ENCODE measurements at places on chromosomes 5 and 9. TPM values are rescaled to one million over a fixed set of nuclear protein-coding genes. Genes with fewer than 3 reads are reported as not detected.

GRCh38 chr5:124747791-124748686 is 1.6 kb upstream of the ZNF608 start:
- peaks cover 4% of the 10 kb centered on the region for H3K27me3 ChIP-seq
- no peaks in the 10 kb centered on the region for H3K36me3 ChIP-seq
- peak overlapping the region; percentile 91 for H3K27ac ChIP-seq
- peaks cover 6% of the 10 kb centered on the region for H3K4me1 ChIP-seq

The ENTR1 gene
- total RNA-seq, result 34.3 TPM

The FGF18 gene
- total RNA-seq, result 2.0 TPM

The CDX1 gene
- not detected for total RNA-seq

DNA sequence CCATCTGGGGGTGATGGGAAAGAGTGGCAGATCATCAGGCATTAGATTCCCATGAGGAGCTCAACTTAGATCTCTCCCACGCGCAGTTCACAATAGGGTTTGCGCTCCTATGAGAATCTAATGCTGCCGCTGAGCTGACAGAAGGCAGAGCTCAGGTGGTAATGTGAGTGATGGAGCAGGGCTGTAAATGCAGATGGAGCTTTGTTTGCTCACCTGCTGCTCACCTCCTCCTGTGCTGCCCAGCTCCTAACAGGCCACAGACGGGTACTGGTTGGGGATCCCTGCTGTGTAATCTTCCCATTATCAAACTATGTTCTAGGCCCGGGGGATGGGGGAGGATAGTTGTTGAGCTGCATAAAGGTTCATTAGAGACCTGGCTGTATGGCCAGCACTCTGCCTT is 58.4 kb downstream of the UGCG start:
- H3K4me1 ChIP-seq, result peaks cover 13% of the 10 kb centered on the region
- H3K27ac ChIP-seq, result no peak overlapping the region
- no peaks in the 10 kb centered on the region for H3K27me3 ChIP-seq
- no peaks in the 10 kb centered on the region for H3K36me3 ChIP-seq
- DNase-seq, result no peak

The HTR4 gene
- not detected for total RNA-seq

DNA sequence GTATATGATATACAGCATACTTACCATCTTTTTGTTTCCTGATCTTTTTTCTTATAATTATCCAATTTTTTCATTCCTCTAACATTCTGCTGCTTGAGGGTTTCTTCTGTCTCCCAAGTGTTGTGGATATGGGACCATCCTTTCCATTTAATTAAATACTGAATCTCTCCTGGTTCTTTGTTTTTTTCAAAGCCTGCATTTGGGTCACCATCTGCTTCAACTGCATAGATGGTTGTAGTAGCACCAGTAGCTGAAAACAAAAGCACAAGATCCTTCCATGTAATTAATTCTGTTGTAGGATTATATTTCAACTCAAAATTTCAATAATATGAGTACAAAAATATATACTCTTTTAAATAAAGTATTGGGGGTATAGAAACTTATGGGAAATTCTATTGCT is 29.4 kb downstream of the CHD1 start:
- no peak overlapping the region for H3K27ac ChIP-seq
- DNase-seq, result no peak
- H3K4me3 ChIP-seq, result no peak overlapping the region
- no peaks in the 10 kb centered on the region for H3K27me3 ChIP-seq
- H3K36me3 ChIP-seq, result peaks cover 99% of the 10 kb centered on the region

The EIF4E1B gene
- total RNA-seq, result not detected

- H3K27me3 ChIP-seq, result peaks cover 13% of the 10 kb centered on the region
- H3K4me1 ChIP-seq, result no peaks in the 10 kb centered on the region
- no peak overlapping the region for H3K27ac ChIP-seq
- DNase-seq, result no peak
Measured at GRCh38 chr9:137986268-137987099, 108.9 kb downstream of the CACNA1B start.

DNA sequence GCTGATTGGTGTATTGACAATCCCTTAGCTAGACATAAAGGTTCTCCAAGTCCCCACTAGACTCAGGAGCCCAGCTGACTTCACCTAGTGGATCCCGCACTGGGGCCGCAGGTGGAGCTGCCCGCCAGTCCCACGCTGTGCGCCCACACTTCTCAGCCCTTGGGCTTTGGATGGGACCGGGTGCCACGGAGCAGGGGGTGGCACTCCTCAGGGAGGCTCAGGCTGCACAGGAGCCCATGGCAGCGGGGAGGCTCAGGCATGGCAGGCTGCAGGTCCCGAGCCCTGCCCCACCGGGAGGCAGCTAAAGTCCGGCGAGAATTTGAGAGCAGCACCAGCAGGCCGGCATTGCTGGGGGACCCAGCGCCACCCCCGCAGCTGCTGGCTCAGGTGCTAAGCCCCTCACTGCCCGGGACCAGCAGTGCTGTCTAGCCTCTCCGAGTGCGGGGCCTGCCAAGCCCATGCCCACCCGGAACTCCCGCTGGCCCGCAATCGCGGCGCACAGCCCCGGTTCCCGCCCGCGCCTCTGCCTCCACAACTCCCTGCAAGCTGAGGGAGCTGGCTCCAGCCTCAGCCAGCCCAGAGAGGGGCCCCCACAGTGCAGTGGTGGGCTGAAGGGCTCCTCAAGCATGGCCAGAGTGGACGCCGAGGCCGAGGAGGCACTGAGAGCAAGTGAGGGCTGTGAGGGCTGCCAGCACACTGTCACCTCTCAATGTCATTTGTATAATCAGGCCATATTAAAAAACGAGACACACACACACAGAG is 437.2 kb downstream of the CSNK1G3 start:
- H3K27ac ChIP-seq, result no peak overlapping the region
- H3K36me3 ChIP-seq, result no peaks in the 10 kb centered on the region
- H3K27me3 ChIP-seq, result no peaks in the 10 kb centered on the region
- no peak for DNase-seq

DNA sequence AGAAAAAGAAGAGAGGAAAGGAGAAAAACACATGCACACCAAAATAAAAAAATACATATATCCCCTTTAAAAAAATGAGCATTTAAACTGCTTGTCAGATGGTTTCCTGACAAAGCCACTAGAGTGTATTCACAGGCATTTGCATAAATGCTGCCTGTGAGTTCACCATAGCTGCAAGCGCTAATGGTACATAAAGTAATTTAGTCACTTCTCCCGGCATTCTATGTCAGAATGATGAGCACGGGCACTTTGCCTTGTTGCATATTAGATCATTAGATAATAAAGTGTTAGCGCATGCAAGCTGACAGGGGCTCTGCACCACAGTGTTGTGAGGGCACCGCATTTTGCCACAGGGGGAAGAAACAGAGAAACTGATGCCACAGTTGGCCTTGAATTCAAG is 280.6 kb downstream of the EBF1 start:
- H3K4me1 ChIP-seq, result no peaks in the 10 kb centered on the region
- no peak for DNase-seq
- H3K27ac ChIP-seq, result no peak overlapping the region
- H3K4me3 ChIP-seq, result no peak overlapping the region
- H3K36me3 ChIP-seq, result no peaks in the 10 kb centered on the region

DNA sequence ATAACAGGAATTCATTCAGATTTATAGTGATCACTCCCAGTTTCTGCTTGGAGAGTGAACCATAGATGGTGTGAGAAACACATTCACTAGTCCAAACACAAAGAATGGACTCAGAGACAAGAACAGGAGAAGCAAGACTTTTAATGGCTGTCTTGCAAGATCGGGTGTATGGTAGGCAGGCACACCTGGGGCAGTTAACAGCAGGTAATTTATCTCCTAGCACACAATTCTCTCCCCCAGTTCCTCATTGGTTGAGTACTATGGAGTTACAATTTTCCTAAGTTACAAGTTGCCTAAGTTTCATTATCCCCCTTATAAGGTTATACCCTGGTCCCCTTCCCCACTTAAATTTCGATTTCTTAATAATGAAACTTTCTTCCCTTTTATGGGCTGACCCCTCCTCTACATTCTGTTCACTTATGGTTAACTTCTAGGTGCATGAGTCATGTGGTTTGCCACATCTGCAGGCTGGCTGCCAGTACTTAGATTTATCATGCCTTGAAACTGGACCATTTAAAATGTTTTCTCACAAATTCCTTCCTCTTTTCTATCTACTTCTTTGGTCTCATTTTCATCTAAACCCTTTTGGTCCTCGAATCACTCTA is 623.3 kb downstream of the HINT1 start:
- no peak overlapping the region for H3K4me3 ChIP-seq
- no peaks in the 10 kb centered on the region for H3K27me3 ChIP-seq
- no peak for DNase-seq

DNA sequence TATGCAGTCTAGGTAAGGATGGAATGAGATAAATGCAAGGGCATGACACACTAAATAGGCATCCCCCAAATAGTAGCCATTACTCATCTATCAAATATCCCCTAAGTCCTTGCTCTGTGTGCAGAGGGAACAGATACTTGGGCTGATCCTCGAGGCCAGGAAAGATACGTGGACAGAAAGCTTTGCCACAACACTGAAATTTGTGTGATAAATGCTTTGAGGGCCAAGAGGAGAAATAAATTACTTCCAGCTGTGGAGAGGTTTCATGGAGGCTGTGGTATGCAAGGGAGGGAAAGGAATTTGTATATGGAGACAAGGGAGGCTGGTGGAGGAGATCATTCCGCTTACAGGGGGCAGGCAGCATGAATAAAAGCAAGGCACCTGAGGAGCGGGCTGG is 18.5 kb downstream of the ATOX1 start:
- H3K27me3 ChIP-seq, result no peaks in the 10 kb centered on the region
- peak overlapping the region; percentile 67 for H3K27ac ChIP-seq
- H3K36me3 ChIP-seq, result peaks cover 35% of the 10 kb centered on the region
- DNase-seq, result no peak
- peaks cover 19% of the 10 kb centered on the region for H3K4me1 ChIP-seq

DNA sequence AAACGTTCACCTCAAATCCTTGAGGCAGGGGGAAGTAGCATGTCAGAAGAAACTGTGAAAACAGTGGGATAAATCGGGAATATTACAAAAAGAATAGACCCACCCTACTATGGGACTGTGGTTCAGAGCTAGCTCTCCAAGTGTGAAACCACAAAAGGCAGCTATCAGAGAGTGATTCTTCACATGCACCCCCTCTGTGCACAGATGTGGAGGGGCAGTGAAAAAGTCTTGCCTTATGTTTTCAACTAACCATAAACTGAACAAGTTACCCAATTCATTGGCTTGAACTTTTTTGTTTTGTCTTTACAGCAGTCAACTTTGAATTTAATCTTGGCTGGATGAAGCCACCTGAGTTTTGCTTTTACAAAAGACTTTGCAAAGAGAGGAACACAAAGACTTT is 98.8 kb upstream of the NR4A3 start:
- H3K4me3 ChIP-seq, result no peak overlapping the region
- no peaks in the 10 kb centered on the region for H3K36me3 ChIP-seq
- H3K4me1 ChIP-seq, result peaks cover 15% of the 10 kb centered on the region
- H3K27ac ChIP-seq, result no peak overlapping the region

The OSMR gene
- total RNA-seq, result 61.6 TPM

GRCh38 chr5:14588145-14588544 is 6.6 kb downstream of the OTULINL start:
- no peaks in the 10 kb centered on the region for H3K27me3 ChIP-seq
- no peaks in the 10 kb centered on the region for H3K36me3 ChIP-seq
- no peak overlapping the region for H3K4me3 ChIP-seq
- H3K27ac ChIP-seq, result peak overlapping the region; percentile 95
- H3K4me1 ChIP-seq, result peaks cover 63% of the 10 kb centered on the region

- H3K27me3 ChIP-seq, result no peaks in the 10 kb centered on the region
- H3K36me3 ChIP-seq, result no peaks in the 10 kb centered on the region
- no peak overlapping the region for H3K4me3 ChIP-seq
- DNase-seq, result no peak
- no peak overlapping the region for H3K27ac ChIP-seq
Measured at GRCh38 chr5:135995976-135996375, 32.8 kb upstream of the TGFBI start.

DNA sequence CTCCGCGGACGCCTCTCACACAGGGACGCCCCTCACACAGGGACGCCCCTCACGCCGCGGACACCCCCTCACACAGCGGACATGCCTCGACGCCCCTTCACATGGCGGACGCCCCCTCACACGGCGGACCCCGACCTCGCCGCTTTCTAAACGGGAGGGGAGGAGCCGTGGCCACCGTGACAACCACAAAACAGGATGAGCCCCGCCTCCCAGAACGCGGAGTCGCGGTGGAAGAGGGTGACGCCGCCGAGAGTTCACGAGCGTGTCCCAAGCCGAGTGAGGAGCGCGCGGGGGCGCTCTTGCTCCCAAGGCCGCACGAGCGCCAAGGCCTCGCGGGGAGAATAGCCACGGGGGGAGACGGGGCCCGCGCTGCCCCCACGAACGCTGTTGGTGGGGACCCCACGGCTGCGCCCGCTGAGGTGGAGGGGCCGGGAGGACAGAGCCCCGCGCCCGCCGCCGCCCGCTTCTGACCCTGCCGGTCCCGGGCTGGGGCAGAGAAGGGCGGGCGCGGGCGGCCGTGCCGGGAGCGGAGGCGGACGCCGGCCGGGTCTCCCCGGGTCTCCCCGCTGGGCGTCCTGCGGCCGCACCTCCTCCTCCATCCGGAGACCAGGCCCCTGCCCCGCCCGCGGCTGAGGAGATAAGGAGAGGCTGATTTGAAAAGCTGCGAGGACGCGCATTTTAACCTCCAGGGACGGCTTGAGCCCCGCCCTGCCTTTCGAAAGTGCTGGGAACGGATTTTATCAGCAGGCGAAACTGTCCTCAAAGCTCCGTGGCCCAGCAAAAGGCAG is 3.9 kb upstream of the NKD2 start:
- peaks cover 32% of the 10 kb centered on the region for H3K4me1 ChIP-seq
- peak; percentile 82 for DNase-seq
- no peaks in the 10 kb centered on the region for H3K36me3 ChIP-seq
- peaks cover 35% of the 10 kb centered on the region for H3K27me3 ChIP-seq
- peak overlapping the region; percentile 58 for H3K4me3 ChIP-seq
- peak overlapping the region; percentile 67 for H3K27ac ChIP-seq

- no peaks in the 10 kb centered on the region for H3K27me3 ChIP-seq
- no peak for DNase-seq
- H3K27ac ChIP-seq, result no peak overlapping the region
- H3K4me1 ChIP-seq, result no peaks in the 10 kb centered on the region
Measured at GRCh38 chr5:112219000-112219399, 200.1 kb downstream of the EPB41L4A start.

- no peak overlapping the region for H3K27ac ChIP-seq
- no peak overlapping the region for H3K4me3 ChIP-seq
- DNase-seq, result no peak
- no peaks in the 10 kb centered on the region for H3K4me1 ChIP-seq
Measured at GRCh38 chr9:18260521-18260920, 213.4 kb upstream of the ADAMTSL1 start.

DNA sequence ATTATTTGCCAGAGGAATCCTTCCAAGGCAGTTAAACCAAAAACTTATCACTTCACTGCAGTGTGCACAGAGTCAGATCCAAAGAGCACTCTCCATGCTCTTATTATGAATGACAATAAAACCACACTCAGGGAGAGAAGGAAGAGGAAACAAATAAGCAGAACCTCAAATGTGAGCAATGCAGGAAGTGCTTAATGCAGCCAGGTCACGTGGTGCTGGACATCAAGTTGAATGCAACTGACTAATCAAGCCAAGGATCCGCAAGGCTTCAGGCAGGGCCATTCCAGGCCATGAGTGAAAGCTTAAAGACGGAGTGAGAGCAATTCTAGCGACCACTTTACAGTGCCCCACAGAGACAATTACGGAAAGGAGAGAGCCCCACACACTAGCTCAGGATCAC is 230.4 kb upstream of the PUM3 start:
- no peaks in the 10 kb centered on the region for H3K36me3 ChIP-seq
- no peaks in the 10 kb centered on the region for H3K4me1 ChIP-seq
- no peak for DNase-seq
- H3K27me3 ChIP-seq, result no peaks in the 10 kb centered on the region
- no peak overlapping the region for H3K4me3 ChIP-seq
- no peak overlapping the region for H3K27ac ChIP-seq

GRCh38 chr5:107878661-107879060 is 207.9 kb upstream of the EFNA5 start:
- no peak for DNase-seq
- no peaks in the 10 kb centered on the region for H3K4me1 ChIP-seq

The CCL27 gene
- total RNA-seq, result not detected

Measured in lower lobe of right lung (tissue), 2 donors.